ENCODE measurements at places on chromosomes 11 and 22.

- no peak for DNase-seq
Observed at GRCh38 chr11:36123336-36124101, 165.7 kb downstream of the COMMD9 start.

DNA sequence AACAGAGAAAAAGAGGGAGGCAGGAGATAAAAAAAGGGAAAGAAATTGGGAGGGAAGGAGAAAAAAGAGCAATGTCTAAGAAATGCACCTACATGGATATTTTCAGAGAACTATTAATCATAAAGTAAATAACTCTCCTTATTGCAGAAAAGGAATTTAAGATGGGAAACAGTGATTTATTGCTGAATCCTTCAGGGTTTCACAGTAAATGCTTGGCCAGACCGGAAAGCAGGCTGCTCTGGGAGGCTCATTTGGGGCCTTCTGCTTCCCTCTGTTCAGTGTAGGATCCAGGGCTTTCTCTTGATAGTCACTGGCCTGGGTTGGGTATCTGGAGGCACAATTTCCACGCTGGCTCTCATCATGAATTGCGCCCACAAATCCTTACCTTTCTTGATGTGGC lies 324.3 kb upstream of the SORL1-AS1 start:
- no peak for DNase-seq

GRCh38 chr11:68169442-68169841 lies 43.7 kb downstream of the KMT5B start:
- DNase-seq = no peak

DNA sequence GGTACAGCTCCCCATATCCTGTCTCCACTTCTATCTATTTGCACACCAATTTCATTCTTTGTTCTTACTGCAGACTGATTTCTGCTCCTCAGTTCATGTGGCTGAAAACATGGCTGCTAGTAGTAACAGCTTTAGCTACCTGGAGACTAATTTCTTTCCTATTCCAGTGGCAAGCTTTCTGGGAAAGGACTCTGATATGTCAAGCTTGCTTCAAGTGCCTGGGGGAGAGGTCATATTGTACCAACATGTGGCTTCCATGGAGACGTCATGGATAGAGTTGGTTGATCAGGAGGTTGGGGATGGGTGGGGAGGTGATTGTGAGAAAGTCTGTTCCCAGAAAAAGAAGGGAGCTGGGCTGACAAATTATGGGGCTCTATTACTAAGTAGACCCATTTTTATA lies 44.9 kb downstream of the ADM start:
- no peak for DNase-seq

GRCh38 chr22:17149076-17149815 lies 9.8 kb downstream of the HDHD5 start:
- DNase-seq = no peak

DNA sequence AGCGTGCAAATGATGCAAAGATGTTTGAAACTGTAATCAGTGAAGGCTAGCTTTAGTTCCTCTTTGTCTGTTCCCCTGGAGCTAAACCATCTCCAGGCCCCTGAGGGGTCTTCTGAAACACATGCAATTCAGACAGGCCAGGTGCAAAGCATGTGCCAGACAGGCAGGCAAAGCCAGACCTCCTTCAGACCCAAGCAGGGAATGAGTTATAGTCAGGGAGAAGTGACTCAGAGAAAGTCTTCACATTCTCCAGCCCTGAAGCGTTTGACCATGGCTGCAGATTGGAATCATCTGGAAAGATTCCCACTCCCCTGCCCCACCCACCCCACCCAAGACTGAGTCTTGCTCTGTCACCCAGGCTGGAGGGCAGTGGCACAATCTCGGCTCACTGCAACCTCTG lies 187.0 kb upstream of the ISX start:
- DNase-seq = no peak
